Activated CD4-positive, alpha-beta T cell treated with anti-CD3 and anti-CD28 coated beads, Interleukin-2, amount 10 ng/mL, durations not matched to agents 24 days and 14 days (primary cell): ENCODE measurements at places on chromosomes 11 and 22. TPM values are rescaled to one million over a fixed set of nuclear protein-coding genes. Genes with fewer than 3 reads are reported as not detected.

DNA sequence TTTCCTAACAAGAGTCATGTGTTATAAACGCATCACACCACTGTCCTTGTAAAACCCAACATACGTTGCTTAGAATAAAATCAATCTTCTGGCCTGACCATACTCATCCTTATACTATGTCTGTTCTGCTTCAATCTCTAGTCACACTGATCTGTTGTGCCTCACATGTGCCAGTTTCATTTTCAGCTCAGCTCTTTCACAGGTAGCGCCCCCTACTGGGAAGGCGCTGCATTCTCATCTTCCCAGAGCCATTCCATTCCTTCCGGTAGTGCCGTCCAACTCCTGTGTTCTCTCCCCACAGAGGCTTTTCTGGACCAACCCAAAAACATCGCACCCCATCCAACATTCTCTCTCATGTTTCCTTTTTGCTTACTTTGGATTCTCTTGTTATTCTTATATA, 22.2 kb downstream of the CASP5 start:
- peak; percentile 86 for DNase-seq

DNA sequence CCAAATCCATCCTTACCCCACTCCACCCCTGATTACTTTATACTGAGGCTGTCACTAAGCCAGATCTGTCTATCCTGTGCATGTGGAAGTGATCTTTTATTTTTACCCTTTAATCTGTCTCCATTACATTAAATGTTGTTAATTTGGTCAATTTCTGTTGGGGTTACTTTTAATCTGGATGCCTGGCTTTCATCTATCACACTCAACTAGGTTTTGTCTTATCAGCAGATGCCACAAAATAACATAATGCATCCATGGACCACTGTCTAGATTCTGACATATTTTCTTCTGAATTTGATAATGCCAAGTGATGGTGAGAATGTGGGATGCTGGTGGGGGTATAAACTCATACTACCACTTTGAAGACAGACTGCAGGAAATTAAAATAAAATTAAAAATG, 108.4 kb downstream of the FDX1 start:
- DNase-seq: no peak

DNA sequence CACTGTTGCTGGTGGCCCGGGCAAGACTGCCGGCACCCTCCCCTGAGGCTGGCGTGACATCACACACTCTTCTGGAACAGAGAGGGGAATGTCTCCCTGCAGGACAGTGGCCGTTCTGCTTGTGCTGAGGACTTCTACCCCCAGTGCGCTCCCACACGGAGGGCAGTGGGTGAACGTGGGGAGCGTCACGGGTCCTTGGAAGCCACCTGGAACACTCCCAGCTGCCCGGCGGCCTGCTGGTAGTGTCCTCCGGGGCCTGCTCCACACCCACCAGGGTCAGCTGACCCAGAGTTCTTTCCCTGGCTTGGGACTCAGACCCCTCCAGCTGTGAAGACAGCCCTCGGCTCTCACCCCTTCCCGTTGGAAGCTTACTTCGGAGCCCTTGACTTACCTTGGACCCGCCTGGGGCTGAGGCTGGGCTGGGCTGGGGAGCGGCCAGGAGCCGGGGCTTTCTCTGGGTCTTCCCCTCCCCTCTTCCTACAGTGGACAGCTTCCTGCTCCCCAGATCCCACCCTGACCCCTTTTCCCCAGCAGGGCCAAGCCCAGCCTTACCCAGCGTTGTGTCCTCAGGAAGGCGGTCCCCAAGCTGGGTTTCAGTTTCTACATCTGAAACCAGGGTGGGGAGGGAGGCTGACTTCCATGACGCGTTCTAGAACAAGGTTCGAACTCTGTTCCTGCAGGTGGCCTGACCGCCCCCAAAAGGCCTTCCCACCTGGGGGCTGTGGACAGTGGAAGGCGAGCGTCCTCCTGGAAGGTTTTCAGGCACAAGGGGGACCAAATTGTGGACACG, 14.8 kb upstream of the GAL start:
- no peak for DNase-seq

- DNase-seq: no peak
Measured at GRCh38 chr22:44449683-44450425, 48.2 kb downstream of the RTL6 start.

- DNase-seq: no peak
Measured at GRCh38 chr11:20844630-20845029, 175.2 kb downstream of the NELL1 start.

GRCh38 chr11:60528465-60528864, 13.3 kb downstream of the MS4A13 start:
- no peak for DNase-seq

GRCh38 chr22:20979243-20979809, 2.8 kb upstream of the LZTR1 start:
- DNase-seq: peak; percentile 88

- no peak for DNase-seq
Measured at GRCh38 chr11:124900464-124900863, 2.8 kb upstream of the ROBO4 start.

GRCh38 chr11:15300341-15300740, 185.6 kb downstream of the INSC start:
- no peak for DNase-seq

DNA sequence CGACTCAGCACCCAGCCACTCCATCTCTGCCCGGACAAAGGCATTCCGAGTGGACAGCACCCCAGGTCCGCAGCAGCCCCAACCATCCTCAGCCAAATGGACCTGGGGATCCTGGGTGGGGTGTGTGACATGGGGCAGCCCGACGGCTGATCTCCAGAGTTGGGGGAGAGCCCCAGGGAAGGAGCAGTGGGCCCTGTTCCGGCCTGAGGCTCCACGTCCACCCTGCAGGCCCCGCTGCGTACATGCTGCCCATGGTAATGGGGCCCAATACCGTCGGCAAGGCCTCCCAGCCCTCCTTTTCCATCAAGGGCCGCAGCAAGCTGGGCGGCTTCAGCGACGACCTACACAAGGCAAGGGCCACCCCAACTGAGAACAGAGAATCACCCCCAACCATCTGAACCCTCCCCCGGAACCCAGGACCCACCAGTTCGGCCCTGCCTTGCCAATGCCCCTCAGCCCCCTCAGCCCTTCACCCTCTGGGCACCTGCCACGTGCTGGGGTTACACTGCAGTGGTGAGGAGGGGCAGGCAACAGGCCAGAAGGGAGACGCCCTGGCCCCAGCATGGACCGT, 5.4 kb downstream of the SCGB1C1 start:
- DNase-seq: peak; percentile 52

GRCh38 chr11:7918141-7918540, 12.9 kb downstream of the OR10A6 start:
- DNase-seq: no peak

GRCh38 chr11:19091366-19091765, 25.6 kb upstream of the ZDHHC13 start:
- DNase-seq: no peak

GRCh38 chr22:49460592-49461281, 366.9 kb downstream of the BRD1 start:
- no peak for DNase-seq

- DNase-seq: no peak
Measured at GRCh38 chr22:31627223-31627731, 34.7 kb downstream of the PISD start.

DNA sequence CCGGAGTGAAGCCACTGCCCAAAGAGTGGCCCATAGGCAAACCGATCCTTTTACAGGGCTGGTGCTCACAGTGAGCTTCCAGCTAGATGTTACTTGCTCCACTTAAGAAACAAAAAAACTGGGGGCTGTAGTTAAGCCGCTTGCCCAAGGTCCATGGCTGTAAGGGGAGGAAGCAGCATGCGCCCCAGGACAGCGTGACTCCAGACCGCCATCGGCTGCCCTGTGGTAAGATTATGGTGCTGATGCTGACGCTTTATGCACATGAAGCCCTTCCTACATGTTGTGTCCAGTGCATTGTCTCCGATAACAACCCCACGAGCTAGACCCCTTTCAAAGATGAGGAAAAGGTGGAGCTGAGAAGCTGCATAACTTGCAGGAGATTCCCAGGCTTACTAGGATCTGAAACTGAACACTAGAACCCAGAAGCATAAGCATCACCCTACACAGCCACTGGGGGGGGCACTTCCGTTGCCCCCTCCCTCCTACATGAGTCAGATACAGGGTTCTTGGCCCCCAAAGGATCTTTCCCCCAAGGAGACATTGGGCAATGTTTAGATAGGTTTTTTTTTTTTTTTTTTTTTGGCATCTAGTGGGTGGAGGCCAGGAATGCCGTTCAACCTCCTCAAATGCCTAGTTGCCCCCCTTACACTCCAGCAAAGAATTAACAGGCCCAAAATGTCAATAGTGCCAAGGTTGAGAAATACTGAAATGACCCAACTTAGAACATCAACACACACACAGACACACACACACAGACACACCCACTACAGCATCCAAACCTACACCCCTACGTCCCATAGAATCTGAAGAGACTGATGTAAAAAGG, 53.9 kb downstream of the MN1 start:
- no peak for DNase-seq

DNA sequence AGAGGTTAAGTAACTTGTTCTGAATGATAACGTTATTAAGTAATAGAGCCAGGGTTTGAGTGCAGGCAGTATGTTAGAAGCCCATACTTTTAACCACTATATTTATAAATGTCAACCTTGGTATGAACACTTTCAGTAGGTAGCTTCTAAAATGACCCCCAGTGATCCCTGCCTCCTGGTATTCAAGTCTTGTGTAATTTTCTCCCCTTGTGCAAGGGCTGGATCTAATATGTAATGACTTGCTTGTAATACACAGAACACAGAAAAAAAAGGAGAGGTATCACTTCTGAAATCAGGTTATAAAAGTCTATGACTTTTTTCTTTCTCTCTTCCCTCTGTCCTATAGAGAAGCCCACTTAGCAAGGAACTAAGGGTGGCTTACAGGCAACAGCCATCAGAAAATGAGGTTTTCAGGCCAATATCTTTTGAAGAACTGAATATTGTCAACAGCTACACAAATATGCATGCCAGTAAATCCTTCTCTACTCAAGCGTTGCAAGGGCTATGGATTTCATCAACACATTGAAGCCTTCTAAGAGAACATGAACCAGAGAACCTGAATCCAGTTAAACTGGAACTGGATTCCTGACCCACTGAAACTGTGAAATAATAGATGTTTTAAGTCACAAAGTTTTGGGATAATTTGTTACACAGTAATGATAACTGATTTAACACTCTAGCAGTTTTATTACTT, 712.3 kb downstream of the METTL15 start:
- no peak for DNase-seq

GRCh38 chr22:23103199-23103954, 33.1 kb downstream of the GNAZ start:
- DNase-seq: no peak

DNA sequence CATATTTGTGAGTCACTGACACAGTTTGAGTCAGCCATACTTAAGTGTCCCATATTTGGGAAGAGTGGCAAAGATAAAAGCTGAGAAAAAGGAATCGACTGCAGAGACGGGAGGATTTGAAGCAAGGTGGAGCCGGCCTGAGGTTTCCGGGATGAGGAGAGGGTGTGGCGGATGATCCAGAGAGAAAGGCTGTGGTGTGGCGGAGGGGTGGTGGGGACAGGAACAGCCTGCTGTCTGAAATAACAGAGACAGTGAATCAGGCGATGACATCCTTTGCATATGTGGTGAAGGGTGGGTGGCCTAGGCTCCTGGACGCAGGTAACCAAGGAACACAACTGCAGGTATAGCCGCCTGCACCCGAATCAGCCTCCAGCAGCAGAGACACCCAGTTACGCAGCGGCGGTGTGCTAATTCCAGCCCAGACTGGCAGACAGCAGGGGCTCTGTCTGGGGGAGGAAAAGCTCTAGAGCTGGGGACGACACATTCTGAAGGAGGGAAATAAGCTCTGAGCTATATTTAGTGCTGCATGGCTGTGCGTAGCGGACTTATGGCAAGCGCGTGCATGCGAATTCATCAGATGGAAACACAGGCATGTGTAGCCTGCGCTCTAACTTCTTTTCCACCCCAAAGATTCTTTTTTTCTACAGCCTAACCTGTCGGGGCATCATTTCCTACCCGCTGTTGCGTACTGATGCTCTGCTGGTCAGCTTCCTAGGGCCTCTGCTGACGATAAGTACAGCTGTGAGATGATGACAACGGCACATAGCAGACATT, 62.7 kb upstream of the BARX2 start:
- no peak for DNase-seq

- no peak for DNase-seq
Measured at GRCh38 chr11:36151933-36152580, 137.2 kb downstream of the COMMD9 start.

DNA sequence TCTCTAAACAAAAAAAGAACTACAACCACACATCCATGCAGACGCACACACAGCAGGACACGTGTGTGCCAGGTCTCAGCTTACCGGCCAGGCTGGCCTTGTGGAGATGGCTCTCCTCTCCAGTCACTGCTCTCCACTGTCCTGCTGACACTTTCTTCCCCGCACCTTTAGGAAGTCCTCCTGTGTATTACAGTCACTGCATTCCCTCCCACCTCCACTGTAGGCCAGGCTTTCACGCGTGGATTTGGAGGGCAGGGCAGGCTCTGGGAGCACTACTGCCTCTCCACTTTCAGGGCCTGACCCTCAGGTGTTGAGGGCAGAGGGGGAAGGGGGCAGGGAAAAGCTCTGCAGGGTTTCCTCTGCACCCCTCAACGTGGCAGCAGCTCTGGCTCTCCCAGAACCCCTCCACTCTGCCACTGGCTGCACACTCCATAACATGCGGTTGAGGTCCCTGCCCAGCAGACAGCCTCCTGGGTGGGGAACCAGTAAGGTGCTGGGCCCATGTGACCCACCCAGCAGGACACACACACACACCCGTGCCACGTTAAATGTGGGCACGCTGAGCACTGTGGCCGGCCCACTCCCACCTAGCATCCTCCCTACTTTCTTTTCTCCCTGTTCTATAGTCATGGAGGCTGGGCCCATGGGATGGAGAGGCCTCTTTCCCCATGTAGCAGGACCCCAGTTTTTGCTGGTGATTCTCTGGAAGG, 107.0 kb upstream of the PITPNB start:
- DNase-seq: no peak

RFPL3 gene
- not detected in 2 replicates for total RNA-seq

DRD4 gene
- total RNA-seq: 0.14 and 0.28 TPM in 2 replicates

MMP13 gene
- total RNA-seq: not detected in 2 replicates

FOXRED2 gene
- 25.4 and 26.3 TPM in 2 replicates for total RNA-seq

OR51E2 gene
- not detected in 2 replicates for total RNA-seq

OR8G5 gene
- not detected in 2 replicates for total RNA-seq

TENM4 gene
- not detected in 2 replicates for total RNA-seq

EMID1 gene
- not detected in 2 replicates for total RNA-seq

RIMBP3B gene
- 0.26 TPM in 1 of 2 replicates, not detected in the other for total RNA-seq

ARVCF gene
- total RNA-seq: 2.6 and 4.1 TPM in 2 replicates

TUG1 gene
- total RNA-seq: 68.1 and 69.1 TPM in 2 replicates

PKDREJ gene
- not detected in 2 replicates for total RNA-seq

YPEL4 gene
- total RNA-seq: 0.40 and 0.47 TPM in 2 replicates

C1QTNF4 gene
- total RNA-seq: 0.19 TPM in 2 replicates

P4HA3 gene
- total RNA-seq: not detected in 2 replicates

NAALAD2 gene
- not detected in 2 replicates for total RNA-seq
